Endodermal cell (in vitro differentiated cells): ENCODE measurements at places on chromosomes 11 and 22. TPM values are rescaled to one million over a fixed set of nuclear protein-coding genes. Genes with fewer than 3 reads are reported as not detected.

DNA sequence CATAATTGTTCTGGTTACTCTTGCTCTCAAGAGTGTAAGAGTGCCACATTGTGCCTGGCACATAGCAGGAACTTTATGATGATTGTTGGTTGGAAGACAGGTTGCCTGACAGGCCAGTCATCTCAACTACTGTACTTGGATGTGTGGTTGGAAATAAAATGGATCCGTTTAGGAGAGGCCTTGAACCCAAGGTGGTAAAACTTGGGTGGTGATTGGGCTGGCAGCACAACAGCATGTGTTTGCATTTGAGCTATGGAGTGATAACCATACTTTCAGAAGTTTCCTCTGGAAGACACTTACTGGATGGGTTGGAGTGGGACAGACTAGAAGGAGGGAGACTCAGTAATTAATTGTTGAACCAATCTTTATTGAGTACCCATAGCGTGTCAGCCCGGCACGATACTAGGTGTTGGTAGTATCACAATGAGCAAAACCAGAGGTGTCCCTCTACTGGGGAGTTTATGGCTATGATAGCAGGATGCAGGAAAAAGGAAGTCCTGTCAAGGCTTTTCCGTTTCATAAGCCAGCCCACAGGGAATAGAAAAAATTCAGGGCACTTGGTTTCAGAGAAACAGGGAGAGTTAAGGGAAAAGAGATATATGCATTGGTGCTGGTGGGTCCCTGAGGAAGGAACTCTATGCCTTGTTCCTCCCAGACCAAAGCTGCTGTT, 3.1 kb upstream of the TMEM109 start:
- peaks cover 24% of the 10 kb centered on the region for H3K27me3 ChIP-seq
- no peak overlapping the region for H3K4me3 ChIP-seq
- no peak overlapping the region for H3K27ac ChIP-seq

GRCh38 chr22:27149921-27150543, 492.6 kb downstream of the MIAT start:
- H3K4me1 ChIP-seq = no peaks in the 10 kb centered on the region
- H3K4me3 ChIP-seq = no peak overlapping the region
- H3K27me3 ChIP-seq = no peaks in the 10 kb centered on the region
- DNase-seq = no peak
- no peak overlapping the region for H3K27ac ChIP-seq
- no peaks in the 10 kb centered on the region for H3K36me3 ChIP-seq

GRCh38 chr11:3130269-3131071, 34.6 kb downstream of the OSBPL5 start:
- H3K36me3 ChIP-seq = no peaks in the 10 kb centered on the region
- no peak overlapping the region for H3K4me3 ChIP-seq
- H3K27ac ChIP-seq = no peak overlapping the region
- no peaks in the 10 kb centered on the region for H3K4me1 ChIP-seq
- DNase-seq = peak; percentile 60

Gene LRRN4CL
- total RNA-seq = 0.84 and 0.99 TPM in 2 replicates

- DNase-seq = no peak
- H3K4me1 ChIP-seq = peaks cover 3% of the 10 kb centered on the region
- H3K27ac ChIP-seq = no peak overlapping the region
- H3K27me3 ChIP-seq = no peaks in the 10 kb centered on the region
Observed at GRCh38 chr22:38487946-38488345, 18.2 kb downstream of the DDX17 start.

Gene GAL
- total RNA-seq = 97.6 to 119 TPM (median 98.9 TPM) in 3 replicates

- no peaks in the 10 kb centered on the region for H3K4me1 ChIP-seq
- H3K36me3 ChIP-seq = peaks cover 7% of the 10 kb centered on the region
- DNase-seq = no peak
- H3K27me3 ChIP-seq = no peaks in the 10 kb centered on the region
- H3K4me3 ChIP-seq = no peak overlapping the region
Observed at GRCh38 chr11:28123151-28123581, 15.0 kb downstream of the METTL15 start.

Gene MFRP
- not detected in 2 replicates for total RNA-seq

Gene SAA4
- not detected in 3 replicates for total RNA-seq

DNA sequence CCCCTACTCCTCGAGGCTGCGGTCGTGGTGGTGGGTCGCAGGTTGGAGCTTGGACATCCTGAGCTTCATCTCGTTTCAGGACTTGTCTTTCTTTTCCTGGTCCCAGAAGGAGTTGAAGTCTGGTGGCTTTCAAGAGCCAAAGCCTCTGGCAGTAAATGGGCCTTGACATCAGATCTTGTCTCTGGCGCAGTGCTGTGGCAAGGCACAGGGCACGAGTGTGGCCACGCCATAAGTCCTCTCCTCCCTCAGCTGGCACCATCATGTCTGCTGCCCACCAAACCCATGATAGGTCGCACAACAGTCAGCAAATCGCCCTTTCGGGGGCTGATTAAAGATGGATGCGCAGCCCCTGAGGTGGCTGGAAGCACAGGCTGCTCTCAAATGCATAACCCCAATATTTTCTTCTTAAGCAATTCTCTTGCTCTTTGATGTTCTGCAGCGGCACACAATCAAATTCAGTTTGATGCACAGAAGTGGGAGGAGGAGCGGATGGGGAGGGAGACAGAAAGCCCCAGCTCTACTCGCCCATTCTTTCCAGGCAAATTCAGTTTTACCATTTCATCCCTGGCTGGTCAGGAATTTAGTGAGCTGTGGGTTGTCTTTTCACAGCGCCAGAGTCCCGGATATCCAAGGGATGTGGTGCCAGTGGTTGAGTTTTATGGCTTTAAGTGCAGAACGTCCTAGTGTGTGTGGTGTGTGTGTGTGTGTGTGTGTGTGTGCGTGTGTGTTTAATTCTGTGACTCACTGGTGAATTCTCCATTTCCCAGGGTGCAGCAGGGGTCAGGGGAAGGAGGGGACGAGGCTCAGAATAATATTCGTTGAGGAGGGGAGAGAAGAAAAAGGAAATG, 162.0 kb downstream of the DSCAML1 start:
- DNase-seq = no peak
- H3K4me1 ChIP-seq = no peaks in the 10 kb centered on the region
- no peak overlapping the region for H3K4me3 ChIP-seq
- H3K36me3 ChIP-seq = no peaks in the 10 kb centered on the region
- H3K27ac ChIP-seq = no peak overlapping the region

GRCh38 chr11:118102721-118103261, 16.0 kb upstream of the SMIM35 start:
- no peak overlapping the region for H3K27ac ChIP-seq
- no peak for DNase-seq
- no peaks in the 10 kb centered on the region for H3K27me3 ChIP-seq
- no peak overlapping the region for H3K4me3 ChIP-seq
- H3K4me1 ChIP-seq = peaks cover 2% of the 10 kb centered on the region

Gene SMC1B
- 0.11 to 0.21 TPM (median 0.12 TPM) in 3 replicates for total RNA-seq

- no peaks in the 10 kb centered on the region for H3K27me3 ChIP-seq
- H3K4me3 ChIP-seq = no peak overlapping the region
- DNase-seq = peak; percentile 32
- peaks cover 3% of the 10 kb centered on the region for H3K4me1 ChIP-seq
- no peak overlapping the region for H3K27ac ChIP-seq
Observed at GRCh38 chr22:32331236-32331917, 26.3 kb upstream of the RFPL3 start.

Gene FXYD2
- 1.8 and 3.0 TPM in 2 replicates for total RNA-seq

- peaks cover 36% of the 10 kb centered on the region for H3K27me3 ChIP-seq
- H3K27ac ChIP-seq = no peak overlapping the region
- H3K36me3 ChIP-seq = no peaks in the 10 kb centered on the region
- H3K4me1 ChIP-seq = no peaks in the 10 kb centered on the region
- DNase-seq = peak; percentile 66
Observed at GRCh38 chr22:39244136-39244495, 666 bp downstream of the PDGFB start.

DNA sequence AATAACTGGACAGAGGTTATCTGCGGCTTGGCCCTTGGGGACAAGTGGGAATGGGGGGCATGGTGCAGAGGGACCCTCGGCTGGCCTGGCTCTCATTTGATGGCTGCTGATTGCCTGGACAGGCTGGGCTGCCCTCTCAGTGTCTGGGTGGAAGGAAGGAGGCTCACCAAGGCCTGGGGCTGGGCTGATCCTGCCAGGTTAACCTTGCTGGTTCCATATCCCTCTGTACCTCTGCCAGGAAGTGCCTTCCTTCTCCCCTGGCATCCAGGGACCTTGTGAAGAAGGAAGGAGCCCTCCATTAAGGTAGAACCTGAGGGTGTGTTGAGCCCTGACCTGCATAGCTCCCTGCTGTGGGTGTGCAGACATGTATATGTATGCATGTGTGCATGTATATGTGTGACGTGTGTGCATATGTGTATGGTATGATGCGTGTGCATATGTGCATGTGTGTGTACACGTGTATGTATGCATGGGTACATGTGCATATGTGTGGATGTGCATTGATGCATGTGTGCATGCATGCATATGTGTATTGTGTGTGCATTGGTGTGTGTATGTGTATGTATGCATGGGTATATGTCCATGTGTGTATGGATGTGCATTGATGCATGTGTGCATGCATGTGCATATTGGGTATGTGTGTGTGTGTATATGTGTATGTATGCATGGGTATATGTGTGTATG, 433.9 kb downstream of the TBC1D22A start:
- no peaks in the 10 kb centered on the region for H3K4me1 ChIP-seq
- no peak overlapping the region for H3K4me3 ChIP-seq
- DNase-seq = no peak
- no peak overlapping the region for H3K27ac ChIP-seq

Gene CD44
- total RNA-seq = 4.6 and 4.7 TPM in 2 replicates

Gene NCAM1
- total RNA-seq = 2.7 and 2.9 TPM in 2 replicates

DNA sequence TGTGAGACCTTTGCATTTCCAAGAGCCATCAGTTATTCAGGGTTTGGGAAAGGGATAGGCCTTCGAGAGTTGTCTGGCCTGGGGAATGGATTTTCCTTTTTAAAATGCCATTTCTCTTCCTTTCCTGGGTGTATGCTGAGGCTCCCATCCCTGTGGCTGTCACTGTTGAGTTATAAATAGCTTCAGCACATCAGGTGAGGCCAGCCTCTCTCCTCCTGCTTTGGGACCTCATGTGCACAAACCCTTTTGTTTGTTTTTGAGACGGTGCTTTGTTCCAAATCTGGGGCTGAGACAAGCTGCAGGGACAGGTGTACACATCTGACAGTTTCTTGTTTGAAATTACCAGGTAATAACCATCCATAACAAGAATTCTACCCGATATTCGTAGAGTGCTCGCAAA, 1.3 kb downstream of the TEF start:
- H3K36me3 ChIP-seq = no peaks in the 10 kb centered on the region
- no peak overlapping the region for H3K27ac ChIP-seq
- peak overlapping the region; percentile 79 for H3K4me3 ChIP-seq
- no peak for DNase-seq

Gene FZD4
- total RNA-seq = 48.3 and 52.1 TPM in 2 replicates

Gene VPREB1
- total RNA-seq = not detected in 2 replicates

DNA sequence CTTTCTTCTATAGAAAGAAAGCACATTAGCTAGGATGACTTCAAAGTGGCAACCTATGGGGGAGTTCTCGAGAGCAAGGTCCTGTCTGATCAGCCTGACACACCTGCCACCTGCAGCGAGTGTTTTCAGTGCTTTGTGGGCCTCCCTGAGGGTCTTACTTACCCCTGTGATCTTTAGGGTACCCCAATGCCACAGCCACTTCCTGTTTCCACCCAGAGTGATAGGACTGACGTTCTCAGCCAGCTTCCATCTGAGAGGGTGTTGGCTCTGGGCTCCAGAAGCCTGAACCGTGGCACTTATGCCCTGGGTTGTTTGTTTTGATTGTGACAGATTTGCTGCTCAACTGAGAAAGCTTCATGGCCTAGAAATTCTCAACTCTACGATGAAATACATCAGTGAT, 21.7 kb upstream of the ANKK1 start:
- H3K36me3 ChIP-seq = peaks cover 9% of the 10 kb centered on the region
- peaks cover 16% of the 10 kb centered on the region for H3K4me1 ChIP-seq
- DNase-seq = no peak
- H3K4me3 ChIP-seq = no peak overlapping the region

- H3K27me3 ChIP-seq = no peaks in the 10 kb centered on the region
- H3K4me1 ChIP-seq = no peaks in the 10 kb centered on the region
- DNase-seq = no peak
- no peak overlapping the region for H3K27ac ChIP-seq
- H3K36me3 ChIP-seq = no peaks in the 10 kb centered on the region
- H3K4me3 ChIP-seq = no peak overlapping the region
Observed at GRCh38 chr11:103631841-103632240, 404.6 kb upstream of the DDI1 start.

GRCh38 chr11:95898782-95899181, 25.1 kb downstream of the MTMR2 start:
- no peaks in the 10 kb centered on the region for H3K27me3 ChIP-seq
- no peaks in the 10 kb centered on the region for H3K36me3 ChIP-seq
- H3K27ac ChIP-seq = no peak overlapping the region
- no peak for DNase-seq
- no peak overlapping the region for H3K4me3 ChIP-seq
- H3K4me1 ChIP-seq = peaks cover 3% of the 10 kb centered on the region

GRCh38 chr11:85627332-85627997, at the start of gene DLG2:
Gene DLG2, minus strand, starts transcription at chr11:85627344.
- peak within 1 kb of the TSS; percentile 82 for H3K27ac ChIP-seq
- H3K27me3 ChIP-seq = no peaks in the 10 kb centered on the region
- peaks cover 7% of the 10 kb centered on the region for H3K4me1 ChIP-seq
- peak within 1 kb of the TSS; percentile 91 for H3K4me3 ChIP-seq
- no peak for DNase-seq

Gene IGLL1
- total RNA-seq = not detected in 2 replicates
